ENCODE measurements at places on chromosomes 3 and 15. TPM values are rescaled to one million over a fixed set of nuclear protein-coding genes. Genes with fewer than 3 reads are reported as not detected.

Gene LOXL1
- 0.49 TPM for total RNA-seq

Gene AHSG
- not detected for total RNA-seq

Gene ERICH6
- total RNA-seq = not detected

Gene MST1R
- total RNA-seq = 6.9 TPM

Gene JMJD7
- total RNA-seq = 3.5 TPM

Gene SKOR1
- 0.05 TPM for total RNA-seq

Gene SNX22
- total RNA-seq = 0.90 TPM

Data from A549 treated with CORT108297 at 1 μM for 4 hours (cell line).